Left cardiac atrium (tissue), 4 donors: ENCODE measurements at places on chromosomes 4 and X. TPM values are rescaled to one million over a fixed set of nuclear protein-coding genes. Genes with fewer than 3 reads are reported as not detected.

GRCh38 chr4:1901127-1901526 lies 29.9 kb downstream of the NSD2 start:
- DNase-seq: no peak

DNA sequence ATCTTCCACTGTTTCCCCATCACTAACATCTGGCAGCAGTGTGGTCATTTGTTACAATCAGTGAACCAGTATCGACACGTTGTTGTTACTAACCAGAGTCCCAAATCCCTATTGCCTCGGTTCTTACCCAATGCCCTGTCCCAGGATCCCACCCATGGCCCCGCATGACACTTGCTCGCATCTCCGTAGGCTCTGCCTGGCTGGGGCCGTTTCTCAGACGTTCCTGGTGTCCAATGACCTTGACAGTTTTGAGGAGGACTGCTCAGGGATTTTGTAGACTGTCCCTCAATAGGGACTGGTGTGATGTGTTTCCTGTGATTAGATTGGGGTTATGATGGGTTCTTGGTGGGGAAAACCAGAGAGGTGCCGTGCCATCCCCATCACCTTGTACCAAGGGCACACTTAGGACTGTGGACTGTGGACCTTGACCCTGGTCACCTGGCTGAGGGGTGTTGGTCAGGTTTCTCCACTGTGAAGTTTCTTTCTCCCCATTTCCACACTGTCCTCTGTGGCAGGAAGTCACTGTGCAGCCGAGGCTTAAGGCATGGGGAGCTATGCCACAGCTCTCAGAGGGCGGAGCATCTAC lies 108.4 kb downstream of the ADRA2C start:
- no peak for DNase-seq

DNA sequence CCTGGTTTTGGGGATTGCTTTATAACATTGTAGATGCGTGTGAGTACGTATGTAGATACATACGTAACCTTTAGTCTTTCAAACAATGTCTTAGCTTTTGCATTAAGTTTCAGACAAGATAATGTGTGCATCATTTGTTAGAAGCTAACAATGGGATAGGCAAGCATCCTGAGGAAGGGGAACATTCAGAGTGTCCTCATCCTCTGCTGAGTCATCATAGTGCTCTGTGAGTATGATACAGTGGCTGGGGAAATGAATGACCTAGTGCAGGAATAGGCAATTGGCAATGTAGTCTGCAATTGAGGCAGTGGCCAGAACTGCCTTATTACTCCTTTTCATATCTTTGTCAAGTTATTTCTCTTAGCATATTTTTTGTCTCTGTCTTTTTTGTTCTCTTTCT lies 7.3 kb downstream of the NAP1L5 start:
- no peak for DNase-seq

DNA sequence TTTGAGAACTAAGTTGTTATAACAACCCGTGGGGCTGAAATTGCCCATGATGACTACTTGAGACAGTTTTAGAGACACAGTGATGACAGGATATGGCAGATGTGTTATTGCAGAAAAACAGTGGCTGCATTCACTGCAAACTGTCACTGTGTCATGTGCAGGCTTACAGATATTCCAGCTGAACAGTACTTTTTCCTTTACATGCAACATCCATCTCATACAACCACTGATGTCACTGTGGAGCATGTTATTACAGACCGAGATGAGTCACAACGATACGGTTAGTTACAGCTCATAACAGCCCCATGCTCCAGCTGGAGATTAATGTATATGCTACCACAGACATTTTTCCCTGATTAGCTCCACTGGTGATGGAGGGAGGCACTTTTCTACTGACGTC lies 207.4 kb downstream of the TMA16 start:
- no peak for DNase-seq

DNA sequence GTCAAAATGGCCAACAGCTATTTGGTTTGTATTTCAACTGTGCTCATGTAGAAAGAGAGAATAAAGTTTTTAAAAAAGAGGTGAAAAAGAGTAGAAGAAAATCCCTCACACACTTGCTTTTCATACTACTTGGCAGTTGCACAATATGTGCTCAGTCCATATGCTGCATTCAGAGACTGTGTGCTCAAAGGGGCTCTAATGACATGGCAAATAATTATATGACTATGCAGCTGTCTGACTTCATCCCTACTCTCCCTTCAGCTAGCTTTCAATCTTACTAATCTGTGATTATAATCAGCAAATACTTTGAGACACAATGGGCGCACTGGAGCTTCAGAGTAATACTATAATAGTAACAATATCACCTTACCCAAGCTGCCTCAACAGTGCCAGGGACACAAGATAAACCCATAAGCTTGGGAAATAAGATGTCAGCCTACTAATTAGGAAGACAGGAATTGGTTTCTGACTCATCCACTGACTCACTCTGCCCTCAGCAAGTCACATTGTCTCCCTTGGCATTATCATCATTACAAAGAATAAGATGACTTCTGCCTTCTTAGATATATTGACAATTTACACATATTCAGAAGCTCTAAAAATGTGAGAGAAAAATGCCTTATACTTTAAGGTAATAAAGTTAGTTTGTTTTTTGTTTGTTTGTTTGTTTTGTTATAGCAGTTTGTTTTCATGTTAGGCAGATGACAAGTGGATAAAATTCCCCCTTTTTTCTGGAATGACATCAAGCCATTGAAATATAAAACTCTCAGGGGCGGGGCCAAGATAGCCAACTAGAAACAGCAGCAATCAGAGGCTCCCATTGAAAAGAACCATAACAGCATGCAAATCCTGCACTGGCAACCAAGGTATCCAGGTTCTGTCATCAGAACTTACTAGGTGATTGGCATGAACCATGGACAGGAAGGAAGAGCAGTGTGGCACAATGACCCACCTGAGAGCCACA lies 311.6 kb downstream of the FAM133A start:
- DNase-seq: no peak

Gene SPIN2A
- 0.44 TPM for total RNA-seq

DNA sequence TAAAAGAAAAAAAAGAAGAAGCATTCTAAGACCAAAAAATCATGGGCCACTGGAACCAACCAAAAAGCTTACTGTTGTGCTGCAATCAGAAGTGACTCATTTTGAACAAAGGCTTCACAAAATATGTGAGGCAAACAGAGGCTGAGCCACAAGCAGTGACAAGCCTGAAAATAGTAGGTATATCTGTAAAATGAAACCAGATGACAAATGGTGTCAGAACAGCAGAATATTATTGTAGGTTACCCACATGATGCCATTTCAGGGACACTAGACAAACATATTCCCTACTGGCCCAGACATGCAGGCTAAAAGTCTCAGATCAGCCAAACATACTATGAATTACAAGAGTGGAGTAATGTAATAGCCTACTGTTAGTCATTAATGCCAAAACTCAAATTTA lies 1301.8 kb upstream of the DIAPH2 start:
- no peak for DNase-seq

- no peak for DNase-seq
Observed at GRCh38 chr4:155383541-155383940, 6.8 kb upstream of the MAP9 start.

DNA sequence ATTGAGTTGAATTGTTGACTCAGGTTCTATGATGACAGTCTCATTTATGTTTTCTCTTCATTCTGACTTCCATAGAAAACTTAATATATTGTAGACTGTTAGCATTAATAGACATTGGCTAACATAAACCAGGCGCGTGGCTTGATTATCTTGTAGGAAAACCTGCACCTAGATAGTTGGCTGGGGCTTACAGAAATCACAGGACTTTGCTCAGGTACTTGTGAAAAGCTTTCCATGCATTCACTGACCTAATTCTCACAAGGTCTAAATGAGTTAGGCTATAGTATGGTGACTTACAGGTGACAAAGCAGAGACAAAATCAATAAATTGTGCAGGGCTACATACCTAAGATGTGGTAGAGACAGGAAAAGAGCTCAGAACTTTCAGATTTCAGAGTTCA lies 212.8 kb downstream of the GPAT3 start:
- DNase-seq: no peak

GRCh38 chrX:37997096-37997495 lies 9.3 kb upstream of the SYTL5 start:
- DNase-seq: no peak

DNA sequence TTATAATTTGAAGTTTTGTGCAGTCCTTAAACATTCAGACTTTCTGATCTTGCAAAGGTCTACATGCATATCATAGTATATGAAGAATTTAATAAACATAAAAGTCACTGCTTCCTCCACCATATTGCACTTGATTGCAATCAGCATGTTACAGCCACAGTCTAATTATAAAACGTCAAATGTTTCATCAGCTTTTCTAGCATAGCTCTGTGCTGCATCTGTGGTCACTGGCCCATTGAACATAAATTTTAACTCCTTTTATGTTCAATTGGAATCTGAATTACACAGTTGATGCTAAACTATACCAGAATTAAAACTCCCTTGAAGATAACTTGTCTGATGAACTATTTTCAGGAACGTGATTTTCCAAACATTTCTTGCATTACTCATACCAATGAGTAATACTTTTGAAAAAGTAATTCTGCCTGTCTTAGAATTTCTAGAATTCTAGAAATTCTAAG lies 329.1 kb downstream of the GALNTL6 start:
- no peak for DNase-seq

Gene ACSL1
- 380 TPM for total RNA-seq

Gene SMIM10L2A
- 3.4 TPM for total RNA-seq

- no peak for DNase-seq
Observed at GRCh38 chrX:40897718-40898270, 162.5 kb upstream of the MED14 start.

- DNase-seq: no peak
Observed at GRCh38 chrX:9134366-9134765, 100.4 kb upstream of the FAM9B start.

Gene PCSK1N
- 3.9 TPM for total RNA-seq

Gene GPRASP1
- total RNA-seq: 15.4 TPM

DNA sequence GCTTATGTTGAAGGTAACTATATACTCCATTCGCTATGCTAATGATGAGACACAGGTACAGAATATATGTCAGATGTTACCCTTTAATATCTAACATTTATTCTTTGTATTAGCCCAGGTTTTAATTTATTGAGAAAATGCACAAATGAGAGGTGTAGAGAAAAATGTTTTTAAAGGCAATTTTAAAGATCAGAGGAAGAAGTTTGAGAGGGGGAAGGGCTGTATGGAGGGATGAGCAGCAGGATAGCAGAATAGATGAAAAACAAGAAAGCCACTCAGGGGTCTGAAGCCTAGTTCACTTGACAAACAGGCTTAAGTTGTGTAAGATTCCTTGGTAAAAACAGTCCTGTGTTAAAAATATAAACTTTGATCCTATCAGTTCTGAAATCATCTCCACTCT lies 3.7 kb downstream of the MAB21L2 start:
- no peak for DNase-seq

- DNase-seq: no peak
Observed at GRCh38 chrX:118569676-118570075, 74.1 kb downstream of the DOCK11 start.

DNA sequence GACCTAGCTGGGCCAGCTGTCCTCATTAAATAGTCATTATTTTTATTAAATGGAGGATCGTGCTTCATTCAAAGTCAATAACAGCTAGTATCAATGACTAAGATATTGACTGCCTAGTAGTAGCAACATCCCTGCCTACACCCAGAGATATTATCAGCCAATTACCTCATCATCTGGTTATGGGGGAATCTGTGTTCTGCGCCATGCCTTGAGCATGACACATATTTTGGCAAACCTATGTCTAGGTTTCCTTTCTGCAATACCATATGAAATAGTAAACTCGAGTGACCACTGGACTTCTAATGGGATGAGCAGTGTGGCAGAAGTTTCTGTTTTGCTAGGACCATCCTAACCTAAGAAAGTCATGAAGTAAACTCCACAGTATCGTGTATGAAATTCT lies 50.0 kb upstream of the AADAT start:
- no peak for DNase-seq

Gene SPANXA1
- not detected for total RNA-seq

DNA sequence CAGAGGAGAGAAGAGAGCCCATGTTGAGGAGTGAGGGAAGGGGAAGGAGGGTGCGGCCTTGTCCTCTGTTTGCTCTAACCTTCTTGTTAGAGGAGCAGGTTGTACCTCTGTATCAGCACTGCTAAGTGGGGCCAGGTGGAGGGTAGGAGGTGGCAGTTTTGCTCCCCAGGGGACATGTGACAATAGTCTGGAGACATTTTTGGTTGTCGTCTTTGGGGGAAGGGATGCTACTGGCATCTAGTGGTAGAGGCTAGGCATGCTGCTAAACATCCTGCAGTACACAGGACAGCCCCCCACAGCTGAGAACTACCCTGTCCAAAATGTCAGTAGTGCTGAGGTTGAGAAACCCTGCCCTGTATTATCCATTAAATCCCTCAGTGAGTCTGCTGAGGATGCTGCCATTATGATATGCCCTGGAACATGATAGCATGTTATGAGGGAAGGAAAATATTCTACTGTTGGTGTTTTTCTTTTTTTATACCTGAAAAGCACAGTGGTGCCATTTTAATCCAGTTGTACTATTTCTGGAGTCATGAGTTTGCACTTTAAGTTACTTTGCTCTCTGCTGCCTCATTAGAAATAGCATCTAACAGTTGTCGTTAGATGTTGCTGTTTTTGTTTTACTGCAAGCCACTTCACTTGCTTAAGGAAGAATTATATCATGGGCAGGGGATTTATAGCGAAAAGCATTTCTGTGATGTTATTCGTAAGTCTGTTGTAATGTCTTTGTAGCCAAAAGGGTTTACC lies 90.6 kb downstream of the LRP2BP start:
- DNase-seq: no peak

Gene ARMCX4
- 7.6 TPM for total RNA-seq

DNA sequence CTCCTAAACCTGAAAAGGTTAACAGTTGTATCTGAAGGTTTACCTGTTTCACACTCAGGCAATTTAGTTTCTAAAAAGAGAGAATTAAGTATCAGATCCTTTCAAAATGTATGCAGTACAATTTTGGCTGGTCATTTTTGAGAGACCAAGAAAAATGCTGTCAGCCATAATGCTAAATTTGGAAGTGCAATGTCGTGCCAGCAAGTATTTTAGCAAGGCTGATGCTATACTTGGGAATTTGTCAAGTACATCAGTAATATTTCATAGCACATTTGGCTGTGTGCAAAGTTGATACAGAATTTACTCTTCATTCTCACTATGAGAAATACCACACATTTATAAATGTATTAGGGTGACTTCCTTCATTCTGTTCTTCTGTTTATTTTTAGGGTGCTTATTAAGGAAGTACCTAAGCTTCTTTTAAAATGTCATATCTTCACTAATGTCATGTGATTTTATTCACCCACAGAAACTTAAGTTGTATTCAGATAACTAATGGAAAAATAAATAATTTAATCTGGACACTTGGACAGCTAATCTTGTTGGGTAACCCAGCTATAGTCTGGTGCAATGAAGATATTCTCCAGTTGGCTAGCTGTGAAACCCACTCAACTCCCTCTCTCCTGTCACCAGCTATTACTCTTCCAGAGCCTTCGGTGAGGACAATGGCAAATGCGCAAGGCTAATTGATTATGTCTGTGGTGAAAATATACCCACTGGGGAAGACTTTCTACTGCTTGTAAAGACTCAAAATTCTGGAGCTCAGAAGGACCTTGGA lies 84.2 kb upstream of the TLL1 start:
- no peak for DNase-seq

GRCh38 chr4:3177426-3177825 lies 71.5 kb upstream of the MSANTD1 start:
- DNase-seq: no peak

Gene STAP1
- not detected for total RNA-seq

- no peak for DNase-seq
Observed at GRCh38 chr4:7342223-7343080, 92.3 kb downstream of the PSAPL1 start.

Gene ARX
- total RNA-seq: not detected

GRCh38 chrX:19225909-19226308 lies 103.6 kb upstream of the ADGRG2 start:
- no peak for DNase-seq

Gene NSD2
- total RNA-seq: 38.7 TPM
